ENCODE measurements at places on chromosomes 3 and 15. TPM values are rescaled to one million over a fixed set of nuclear protein-coding genes. Genes with fewer than 3 reads are reported as not detected.
A peak's percentile ranks its signal among the peaks of the same experiment; 100 is the strongest.

- no peak for DNase-seq
Observed at GRCh38 chr3:52351762-52352368, 35.7 kb downstream of the DNAH1 start.

GRCh38 chr3:169668957-169669741 is 5.6 kb upstream of the MECOM start:
- peak; percentile 92 for DNase-seq

DNA sequence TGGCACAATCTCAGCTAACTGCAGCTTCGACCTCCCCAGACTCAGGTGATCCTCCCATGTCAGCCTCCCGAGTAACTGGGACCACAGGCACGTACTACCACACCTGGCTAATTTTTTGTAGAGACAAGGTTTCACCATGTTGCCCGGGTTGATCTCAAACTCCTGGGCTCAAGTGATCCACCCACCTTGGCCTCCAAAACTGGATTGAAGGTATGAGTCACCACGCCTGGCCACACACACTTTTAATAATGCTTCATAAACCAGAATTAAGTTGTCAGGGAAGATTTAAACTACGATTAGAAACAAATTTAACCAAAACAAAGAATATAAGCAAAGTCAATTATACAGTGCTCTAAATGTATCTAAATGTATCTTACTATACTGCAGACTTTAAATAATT is 87.5 kb downstream of the LRRFIP2 start:
- no peak for DNase-seq

DNA sequence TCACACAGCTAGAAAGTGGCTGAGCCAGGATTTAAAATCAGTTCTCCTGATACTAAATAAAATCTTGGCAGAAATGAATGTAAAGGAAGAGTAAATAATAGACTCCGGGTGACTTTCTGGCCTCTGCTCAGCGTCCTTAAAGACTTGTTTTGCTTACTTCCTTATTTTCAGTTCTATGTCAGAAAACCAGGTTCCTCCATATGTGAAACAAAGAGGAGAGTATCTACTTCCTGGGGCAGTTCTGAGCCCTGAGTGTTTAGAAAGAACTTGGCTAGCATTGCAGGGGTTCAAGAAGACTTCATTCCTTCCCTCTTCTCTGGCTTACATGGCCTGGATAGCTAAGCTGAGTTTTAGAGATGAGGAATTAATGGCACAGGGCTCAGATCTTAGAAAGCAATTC is 222.8 kb upstream of the TLE3 start:
- DNase-seq: no peak

DNA sequence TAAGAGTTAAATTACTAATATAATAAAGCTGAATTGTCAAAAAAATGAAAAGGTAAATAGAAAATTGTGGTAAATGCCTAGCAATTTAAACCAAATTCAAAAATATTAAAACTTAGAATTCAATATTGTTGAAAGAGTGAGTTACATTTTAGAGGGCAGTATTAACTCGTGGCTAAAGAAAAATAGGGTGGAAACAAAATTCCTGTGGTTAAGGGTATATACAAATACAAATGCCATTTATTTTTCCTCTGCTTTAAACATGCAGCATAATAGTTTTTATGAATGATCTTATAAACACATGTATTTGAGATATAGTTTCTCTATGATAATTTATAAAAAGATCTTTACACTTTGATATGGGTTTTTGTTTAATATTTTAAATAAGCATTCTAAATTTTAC is 79.0 kb downstream of the NEDD4 start:
- no peak for DNase-seq

CDHR4 gene
- not detected for total RNA-seq

ERICH6 gene
- not detected for total RNA-seq
